NCI-H1048 (cell line): ENCODE measurements at places on chromosomes 5 and 9.

GRCh38 chr5:34625246-34625645 lies 30.9 kb upstream of the RAI14 start:
- DNase-seq = no peak

DNA sequence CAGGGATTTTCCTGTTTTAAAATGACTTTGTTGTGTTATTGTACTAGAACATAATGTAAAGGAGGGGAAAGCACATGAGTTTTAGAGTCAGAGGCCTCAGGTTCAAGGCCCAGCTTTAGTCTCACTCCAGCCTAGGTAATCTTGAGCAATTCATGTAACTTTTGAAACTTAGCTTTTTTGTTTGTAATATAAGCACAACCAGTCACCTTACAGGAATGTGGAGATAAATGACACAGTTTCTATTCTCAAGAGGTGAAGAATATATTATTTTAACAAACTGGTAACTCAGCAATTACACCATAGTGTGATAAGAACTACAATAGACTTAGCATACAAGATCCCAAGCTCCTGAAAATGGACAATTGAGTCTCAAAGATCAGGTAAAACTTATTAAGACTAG lies 51.2 kb downstream of the ADAMTS19 start:
- no peak for DNase-seq

- no peak for DNase-seq
Measured at GRCh38 chr5:122442938-122443337, 130.9 kb downstream of the SNCAIP start.

DNA sequence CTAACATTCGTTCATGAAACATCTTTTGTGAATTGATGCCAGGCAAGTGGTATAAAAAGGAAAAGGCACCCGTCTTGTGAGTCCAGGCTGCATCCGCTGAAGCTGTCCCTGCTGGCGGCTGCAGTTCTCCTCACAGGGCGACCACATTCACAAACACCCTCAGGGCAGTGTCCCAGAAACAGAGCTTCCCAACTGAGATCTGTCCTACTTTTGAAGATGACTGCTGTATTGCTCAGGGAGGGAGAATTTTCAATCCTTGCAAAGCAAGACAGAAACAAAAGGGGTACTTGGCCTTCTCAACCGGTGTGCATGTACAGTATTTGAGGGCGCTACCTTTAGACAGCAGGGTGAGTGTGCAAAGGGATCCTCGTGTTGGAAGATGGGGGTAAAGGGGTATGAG lies 316.1 kb downstream of the GADD45G start:
- DNase-seq = no peak

- no peak for DNase-seq
Measured at GRCh38 chr5:61186634-61187033, 24.4 kb upstream of the SMIM15 start.

DNA sequence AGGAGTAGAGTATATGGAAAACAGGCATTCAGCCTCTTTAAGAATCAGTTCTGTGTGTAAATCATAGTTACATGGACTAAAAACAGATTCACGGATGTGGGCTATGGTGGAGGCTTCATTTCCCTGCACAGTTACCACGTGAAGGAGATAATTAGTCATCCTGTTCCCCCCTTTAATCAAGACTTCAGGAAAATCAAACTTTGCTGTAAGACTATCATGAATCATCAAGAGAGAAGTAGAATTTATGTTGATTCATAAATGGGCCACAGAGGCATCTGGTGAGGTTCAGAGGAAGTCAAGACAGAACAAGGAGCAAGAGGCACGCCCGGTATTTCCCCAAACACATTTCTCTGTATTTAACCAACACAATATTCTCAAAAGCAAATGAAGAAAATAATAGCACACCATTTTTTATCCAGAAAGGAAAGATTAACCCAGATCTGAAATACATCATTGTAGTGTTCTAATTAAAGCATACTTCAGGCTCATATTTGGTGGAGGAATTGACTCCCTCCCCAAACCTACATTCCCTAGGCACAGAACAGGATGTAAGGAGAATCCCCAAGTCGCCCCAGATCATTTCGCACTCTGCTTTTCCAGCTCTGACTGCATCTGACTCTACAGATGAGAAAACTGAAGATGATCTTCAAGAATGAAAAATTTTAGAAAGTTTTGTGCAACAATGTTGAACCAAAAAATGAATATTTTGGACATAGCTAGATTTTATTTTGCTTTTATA lies 175.8 kb upstream of the GAS1 start:
- DNase-seq = no peak

DNA sequence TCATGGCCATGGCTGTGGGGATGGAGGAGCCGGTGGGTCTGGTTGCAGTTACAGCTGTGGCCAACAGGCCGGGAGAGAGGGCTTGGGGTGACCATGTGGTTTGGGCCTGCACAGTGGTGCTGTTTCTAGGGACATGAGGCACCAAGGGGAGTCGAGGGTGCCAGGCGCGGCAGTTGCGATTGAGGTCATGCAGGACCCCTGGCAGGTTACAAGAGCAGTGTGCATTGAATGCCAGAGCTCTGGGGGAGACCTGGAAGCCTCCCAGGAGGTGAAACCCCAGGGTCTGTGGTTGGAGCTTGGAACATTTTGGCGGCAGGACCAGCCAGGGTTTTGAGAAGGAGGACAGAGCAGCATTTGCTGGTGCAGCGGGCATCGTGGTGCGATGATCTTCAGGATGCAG lies 21.7 kb downstream of the RXRA start:
- no peak for DNase-seq

DNA sequence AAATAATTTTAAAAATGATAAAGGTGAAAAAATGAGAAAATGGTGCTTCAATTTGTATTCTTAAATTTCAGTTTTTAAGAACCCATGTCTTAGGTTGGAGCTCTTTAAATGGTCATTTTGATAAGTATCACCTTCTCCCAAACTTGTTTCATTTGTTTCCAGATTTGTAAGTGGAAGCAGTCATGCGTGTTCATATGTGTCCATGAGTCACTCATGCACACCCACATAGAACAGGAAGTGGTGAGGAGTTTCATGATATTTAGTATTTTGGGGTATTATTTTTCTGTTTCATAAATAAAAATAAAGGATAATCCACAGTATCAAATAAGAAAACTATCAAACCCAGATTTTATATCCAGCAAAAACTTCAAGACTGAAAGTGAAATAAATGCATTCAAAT lies 570.4 kb upstream of the ST8SIA4 start:
- DNase-seq = no peak

- DNase-seq = no peak
Measured at GRCh38 chr9:109088221-109088620, 31.5 kb downstream of the TMEM245 start.

GRCh38 chr9:38227656-38228055 lies 158.6 kb upstream of the SHB start:
- DNase-seq = no peak

DNA sequence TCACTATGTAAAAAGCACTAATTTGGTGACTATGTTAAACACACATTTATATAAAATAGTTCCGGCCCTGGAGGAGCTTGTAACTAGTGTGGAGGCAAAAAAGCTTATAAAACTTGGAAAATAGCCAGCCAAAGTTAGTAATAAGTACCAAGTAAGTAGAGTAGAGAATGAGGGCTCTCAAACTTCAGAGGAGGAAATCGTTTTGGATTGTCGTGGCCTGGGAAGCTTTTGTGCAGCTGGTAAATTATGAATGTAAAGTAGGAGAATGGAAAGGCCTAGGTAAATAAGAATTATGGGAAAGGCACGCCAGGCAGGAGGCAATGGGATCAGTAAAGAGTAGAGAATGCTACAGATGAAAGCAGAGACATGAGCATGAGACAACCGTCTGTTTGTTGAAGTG lies 832.7 kb upstream of the ZNF608 start:
- DNase-seq = no peak

GRCh38 chr9:37730256-37730655 lies 23.3 kb upstream of the TRMT10B start:
- no peak for DNase-seq

- DNase-seq = no peak
Measured at GRCh38 chr9:20256284-20256948, 365.9 kb downstream of the MLLT3 start.

DNA sequence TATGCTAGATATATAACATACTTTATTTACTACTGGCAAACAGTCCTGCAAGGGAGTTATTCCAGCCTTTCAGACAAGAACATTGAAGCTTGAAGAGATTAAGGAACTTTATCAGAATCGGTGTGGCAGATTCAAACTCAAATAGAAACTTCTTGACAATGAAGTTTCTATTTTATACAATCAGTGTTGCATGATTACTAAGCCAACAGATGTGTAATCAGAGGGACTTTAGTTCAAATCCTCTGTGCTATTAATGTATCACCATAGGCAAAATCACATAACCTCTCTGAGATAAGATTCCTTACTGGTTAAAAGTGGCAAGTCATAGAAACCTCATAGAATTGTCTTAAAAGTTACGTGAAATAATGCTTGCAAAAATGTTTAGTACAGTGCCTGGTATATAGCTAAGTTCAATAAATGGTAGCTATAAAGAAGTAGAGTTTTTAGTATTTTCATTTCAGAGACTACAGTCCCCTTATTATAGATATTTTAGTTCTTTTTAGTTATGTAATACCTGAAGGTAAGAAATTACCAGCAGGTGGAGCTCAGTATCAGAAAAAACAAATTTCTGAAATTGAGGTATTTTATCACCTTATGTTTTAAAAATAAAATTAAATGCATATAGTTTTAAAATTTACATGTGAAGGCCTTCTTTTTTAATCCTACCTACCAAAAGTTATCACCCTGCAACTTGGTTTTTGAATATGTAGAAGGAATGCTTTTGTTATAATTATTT lies 172.1 kb downstream of the FER start:
- no peak for DNase-seq

- no peak for DNase-seq
Measured at GRCh38 chr9:85038824-85039608, 369.5 kb downstream of the NTRK2 start.

DNA sequence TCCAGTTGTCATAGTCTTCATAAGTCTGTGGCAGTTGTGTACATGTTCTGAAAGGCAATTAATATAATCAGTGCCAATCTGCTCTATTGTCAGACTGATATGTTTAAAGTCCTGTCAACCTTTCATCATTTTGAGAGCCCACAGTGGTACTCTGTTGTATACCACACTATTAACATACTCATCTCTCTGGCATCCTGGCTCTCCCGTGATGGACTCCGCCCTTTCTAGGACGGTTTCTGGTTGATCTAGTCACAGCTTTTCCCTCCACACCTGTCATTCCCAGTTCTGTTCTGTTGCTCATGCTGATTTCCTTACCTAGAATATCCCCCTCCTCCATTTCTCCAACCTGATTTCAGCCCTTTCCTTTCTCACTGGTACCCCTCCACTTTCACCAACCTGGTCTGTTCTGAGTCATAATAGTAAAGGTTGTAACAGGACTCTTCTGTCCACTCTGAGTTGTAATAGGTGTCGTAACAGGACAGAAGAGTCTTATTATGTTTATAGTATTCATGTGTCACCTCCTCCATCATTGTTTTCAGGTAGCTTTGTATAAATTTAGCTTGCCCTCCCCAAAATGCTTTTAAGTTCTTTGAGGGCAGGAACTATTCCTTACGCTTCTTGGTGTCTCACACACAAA lies 4.1 kb downstream of the PTCD2 start:
- DNase-seq = no peak

DNA sequence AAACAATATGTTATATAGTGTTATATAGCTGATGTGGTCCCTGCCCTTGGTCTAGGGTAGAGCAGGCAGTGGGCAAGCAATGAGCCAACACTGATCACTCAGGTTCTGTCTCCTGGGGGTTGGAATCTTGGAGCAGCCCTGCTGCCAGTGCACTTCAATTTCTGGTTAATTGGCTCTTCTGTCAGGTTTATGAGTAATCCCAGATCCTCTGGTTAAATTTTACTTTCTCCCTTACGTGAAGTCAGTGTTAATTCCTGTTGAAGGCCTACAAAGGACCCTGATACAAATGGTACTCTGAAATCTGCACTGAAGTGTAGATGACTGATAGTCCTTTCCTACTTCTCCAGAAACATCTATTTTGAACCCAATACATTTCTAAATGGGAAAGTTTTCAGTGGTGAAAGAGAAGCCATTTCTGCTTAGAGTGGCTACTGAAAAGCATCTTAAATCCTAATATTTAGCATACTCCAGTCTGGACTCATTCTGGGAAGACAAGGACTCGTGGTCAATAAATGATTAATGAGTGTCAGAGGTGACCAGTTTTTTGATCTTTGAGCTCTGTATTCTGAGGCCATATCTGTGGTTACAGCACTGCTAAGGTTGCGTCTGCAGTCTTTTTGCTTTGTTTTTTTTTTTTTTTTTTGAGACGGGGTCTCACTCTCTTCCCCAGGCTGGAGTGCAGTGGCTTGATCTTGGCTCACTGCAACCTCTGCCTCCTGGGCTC lies 442.4 kb downstream of the KIF4B start:
- no peak for DNase-seq

DNA sequence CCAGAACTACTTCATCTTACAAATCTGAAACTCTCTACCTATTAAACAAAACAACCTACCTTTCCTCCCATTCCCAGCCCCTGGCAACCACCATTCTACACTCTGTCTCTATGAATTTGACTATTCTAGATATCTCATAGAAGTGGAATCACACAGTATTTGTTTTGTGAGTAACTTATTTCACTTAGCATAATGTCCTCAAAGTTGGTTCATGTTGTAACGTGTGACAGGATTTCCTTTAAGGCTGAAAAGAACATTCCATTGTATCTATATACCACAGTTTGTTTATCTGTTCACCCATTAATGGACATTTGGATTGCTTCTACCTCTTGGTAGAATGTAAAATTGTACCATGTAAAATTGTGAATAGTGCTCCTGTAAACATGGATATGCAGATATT lies 70.1 kb upstream of the NXNL2 start:
- no peak for DNase-seq

GRCh38 chr5:72625332-72625731 lies 118.1 kb upstream of the ZNF366 start:
- no peak for DNase-seq

GRCh38 chr5:139417214-139417613 lies 13.3 kb upstream of the SPATA24 start:
- DNase-seq = no peak

DNA sequence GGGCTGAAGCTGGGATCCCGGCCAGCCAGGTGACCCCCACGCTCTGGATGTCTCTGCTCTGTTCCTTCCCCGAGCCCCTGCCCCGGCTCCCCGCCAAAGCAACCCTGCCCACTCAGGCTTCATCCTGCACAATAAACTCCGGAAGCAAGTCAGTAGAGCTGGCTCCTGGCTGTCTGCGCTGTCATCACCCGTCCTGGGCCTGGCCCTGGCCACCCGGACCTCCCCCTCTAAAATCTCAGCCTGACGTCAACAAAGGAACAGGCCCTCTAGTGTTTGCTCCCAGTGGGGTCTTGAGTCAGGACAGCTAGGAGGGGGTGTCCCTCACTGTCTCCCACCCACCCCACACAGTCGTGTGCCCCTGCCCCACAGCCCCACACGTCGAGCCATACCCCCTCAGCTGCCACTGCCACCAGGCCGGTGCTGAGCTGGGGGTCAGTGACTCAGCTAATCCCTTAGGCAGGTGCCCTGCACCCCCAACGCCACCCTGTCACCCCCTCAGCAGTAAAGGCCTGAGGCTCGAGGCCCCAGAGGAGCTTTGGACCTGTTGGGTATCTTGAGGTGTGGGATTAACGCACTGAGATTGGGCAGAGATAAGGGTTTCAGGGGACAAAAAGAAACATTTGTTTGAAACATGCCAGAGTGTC lies 1.1 kb upstream of the LCNL1 start:
- DNase-seq = no peak
